Adipocyte (in vitro differentiated cells): ENCODE measurements at places on chromosomes 12 and 14.

- no peak for DNase-seq
Measured at GRCh38 chr12:6058481-6059161, 65.8 kb downstream of the VWF start.

GRCh38 chr14:74109369-74109768 lies 24.6 kb downstream of the LIN52 start:
- peak; percentile 65 for DNase-seq

GRCh38 chr12:53496752-53497032 lies 2.6 kb downstream of the MAP3K12 start:
- DNase-seq = peak; percentile 63

DNA sequence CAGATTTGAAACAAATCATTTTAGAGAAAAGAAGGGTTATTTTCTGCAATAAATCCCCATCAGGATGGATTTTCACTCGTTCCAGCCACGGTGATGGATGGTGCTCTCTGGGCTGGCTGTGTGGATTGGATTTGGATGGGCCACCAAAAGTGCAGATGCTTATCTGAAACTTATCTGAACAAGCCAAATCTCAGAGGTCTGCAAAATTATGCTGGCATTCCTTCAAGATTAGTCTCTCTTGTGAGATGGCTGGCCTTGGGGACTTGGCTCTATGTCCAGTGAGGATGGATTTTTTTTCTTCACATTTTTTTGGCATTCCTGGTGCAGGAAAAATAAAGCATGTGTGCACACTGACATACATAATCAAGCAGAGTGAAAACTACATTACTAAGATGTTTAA lies 341.9 kb downstream of the GXYLT1 start:
- no peak for DNase-seq
